Caki2 (cell line): ENCODE measurements at places on chromosomes 1 and 21.

DNA sequence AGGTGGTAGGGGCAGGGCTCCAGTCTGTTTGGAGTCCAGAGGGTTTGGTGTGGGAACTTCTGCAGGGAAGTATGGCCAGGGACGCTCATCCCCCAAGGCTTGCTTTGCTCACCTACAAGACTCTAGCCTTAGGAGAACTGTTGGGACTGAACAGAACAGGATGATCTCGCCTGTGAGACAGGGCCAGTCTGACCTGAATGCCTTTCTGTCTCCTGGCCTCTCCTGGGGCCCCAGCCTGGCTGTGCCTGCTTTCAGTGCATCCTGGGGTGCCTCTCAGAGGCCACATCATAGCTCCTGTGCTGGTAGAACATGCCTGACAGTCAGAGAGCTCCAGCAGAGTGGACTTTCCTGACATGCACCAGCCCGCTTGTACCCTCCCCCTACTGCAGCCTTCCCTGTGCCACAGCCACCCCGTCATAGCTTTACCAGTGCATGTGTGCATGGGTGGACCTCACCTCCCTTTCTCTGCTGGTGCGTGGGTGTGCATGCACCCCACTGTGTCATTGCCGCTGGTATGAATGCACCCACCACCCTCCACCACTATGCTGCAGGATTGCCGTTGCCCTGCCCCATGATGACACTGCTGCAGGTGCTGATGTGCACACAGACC is 165.8 kb downstream of the GIPC2 start:
- DNase-seq: no peak

- no peak for DNase-seq
Measured at GRCh38 chr1:25517476-25518394, 25.7 kb upstream of the LDLRAP1 start.

DNA sequence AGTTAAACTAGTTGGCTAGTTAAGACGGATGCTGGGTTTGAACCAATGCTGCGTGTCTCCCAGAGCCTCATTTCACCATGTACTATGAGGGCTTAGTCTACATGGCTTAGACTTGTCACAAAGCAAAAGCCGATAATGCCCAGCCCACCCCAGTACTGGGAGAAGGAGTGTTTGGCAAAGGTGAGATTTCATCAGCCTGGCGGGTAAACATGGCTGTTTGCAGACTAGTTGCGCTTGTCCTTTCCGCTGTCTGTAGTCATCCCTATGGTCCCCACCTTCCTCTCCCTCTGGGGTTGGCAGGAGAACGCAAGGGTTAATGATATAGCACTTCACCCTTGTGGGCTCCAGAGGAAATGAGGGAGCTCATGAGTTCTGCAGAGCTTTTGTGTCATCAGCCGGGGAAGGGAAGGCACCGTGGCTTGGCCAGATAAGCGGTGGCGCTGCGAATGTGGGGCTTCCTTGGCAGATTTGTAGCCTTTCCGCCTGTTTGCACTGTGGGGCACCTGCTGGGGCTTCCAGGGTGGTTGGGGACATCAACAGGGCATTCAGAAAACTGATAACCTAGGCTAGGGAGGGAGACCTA is 29.2 kb downstream of the SOX13 start:
- DNase-seq: no peak

- no peak for DNase-seq
Measured at GRCh38 chr1:173082913-173083312, 32.2 kb upstream of the TNFSF18 start.

DNA sequence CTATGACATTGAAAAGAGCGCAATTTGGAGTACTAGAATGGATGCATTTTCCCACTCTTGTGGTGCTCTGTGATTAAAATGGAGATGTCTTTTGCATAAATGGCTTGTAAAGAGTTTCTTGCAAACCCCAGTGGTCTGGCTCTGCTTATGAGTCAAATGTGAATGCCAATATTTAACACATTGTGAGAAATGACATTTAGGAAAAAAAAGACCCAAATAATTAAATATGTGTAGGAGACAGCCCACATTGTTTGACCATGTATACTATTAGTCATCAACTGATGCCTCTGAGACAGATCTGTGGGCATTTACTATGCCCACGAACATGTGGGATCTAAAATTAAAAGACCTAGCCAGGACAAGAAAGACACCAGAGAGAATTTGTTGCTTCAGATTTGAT is 22.2 kb upstream of the RUNX1 start:
- DNase-seq: no peak

GRCh38 chr1:170700842-170701615 is 37.1 kb downstream of the PRRX1 start:
- DNase-seq: no peak

DNA sequence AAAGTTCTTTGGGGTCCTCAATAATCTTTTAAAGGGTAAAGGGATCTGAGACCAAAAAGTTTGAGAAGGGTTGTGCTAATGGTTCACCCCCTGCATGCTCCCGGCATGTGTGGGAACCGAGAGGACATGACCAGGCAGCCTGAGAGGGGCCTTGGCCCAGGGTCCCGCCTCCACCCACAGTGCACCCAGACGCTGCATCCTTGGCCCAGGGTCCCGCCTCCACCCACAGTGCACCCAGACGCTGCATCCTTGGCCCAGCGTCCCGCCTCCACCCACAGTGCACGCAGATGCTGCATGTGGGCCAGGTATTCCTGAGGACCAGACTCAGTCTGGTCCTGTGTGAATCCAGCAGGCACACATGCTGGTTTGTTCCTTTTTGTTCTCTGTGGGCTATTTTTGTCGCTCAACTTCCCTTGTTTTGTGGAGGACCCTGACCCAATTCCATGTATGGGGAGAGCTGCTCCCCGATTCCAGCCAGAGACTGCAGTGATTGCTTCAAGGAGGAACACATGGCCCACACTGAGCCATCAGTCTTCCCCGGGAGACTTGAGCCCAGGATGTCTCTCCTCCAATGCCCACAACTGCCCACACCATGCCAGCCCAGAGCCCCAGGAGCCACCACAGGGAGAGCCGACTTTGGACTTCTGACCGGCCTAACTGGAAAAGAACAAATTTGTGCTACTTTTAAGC is 3.5 kb downstream of the NPHP4 start:
- DNase-seq: no peak
